GM12878 (cell line): ENCODE measurements at places on chromosomes 11 and 22. TPM values are rescaled to one million over a fixed set of nuclear protein-coding genes. Genes with fewer than 3 reads are reported as not detected.

GRCh38 chr11:75347781-75348566 lies 3.5 kb downstream of the ARRB1 start:
- DNase-seq = no peak

- no peak for DNase-seq
Observed at GRCh38 chr11:121452609-121453150, at the start of gene SORL1-AS1. SORL1-AS1 (minus strand) TSS chr11:121452967.

DNA sequence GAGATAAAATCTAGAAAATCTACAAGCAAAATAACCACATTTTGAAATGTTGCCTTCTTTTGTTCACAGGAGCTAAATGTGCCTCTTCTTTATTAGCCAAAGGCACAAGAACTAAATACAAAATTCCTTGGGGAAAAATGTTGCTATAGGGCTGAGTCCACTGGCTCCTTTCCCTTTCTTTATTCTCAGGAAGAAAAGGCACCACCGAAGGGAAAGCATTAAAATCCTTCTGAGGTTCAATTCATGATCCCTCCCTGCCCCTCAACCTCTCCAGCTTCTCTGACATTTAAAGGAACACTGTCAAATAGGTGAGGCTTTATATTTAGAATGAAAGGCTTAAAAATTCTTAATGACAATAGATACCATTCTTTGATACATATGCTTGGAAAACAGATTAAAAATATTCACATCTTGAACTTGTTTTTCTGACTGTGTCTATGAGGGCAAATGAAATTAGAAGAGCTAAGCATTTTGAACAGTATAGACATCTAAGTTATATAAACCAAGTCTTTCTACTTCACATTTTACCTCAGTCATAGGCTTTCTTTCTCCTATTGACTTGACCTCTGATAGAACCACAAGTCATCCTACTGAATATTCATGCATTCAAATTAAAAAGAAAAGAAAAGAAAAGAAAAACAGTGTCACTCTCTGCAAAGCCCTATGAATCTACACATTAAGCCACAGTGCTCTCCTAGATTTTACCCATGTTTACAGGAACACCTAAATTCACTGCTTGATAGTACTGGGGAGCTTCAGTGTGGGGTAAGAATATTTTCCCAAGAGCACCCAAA lies 148.2 kb downstream of the MAML2 start:
- DNase-seq = no peak

GRCh38 chr22:23938328-23939016 lies 22.5 kb downstream of the GSTT2B start:
- no peak for DNase-seq

The SPI1 gene
- polyA plus RNA-seq = 9.5 and 15.0 TPM in 2 replicates
